Hypothalamus (tissue), 51 donors: ENCODE measurements at places on chromosomes 1 and 21.
A peak's percentile ranks its signal among the peaks of the same experiment; 100 is the strongest.

GRCh38 chr1:110300412-110301085, 38.6 kb upstream of the RBM15 start:
- DNase-seq: no peak

DNA sequence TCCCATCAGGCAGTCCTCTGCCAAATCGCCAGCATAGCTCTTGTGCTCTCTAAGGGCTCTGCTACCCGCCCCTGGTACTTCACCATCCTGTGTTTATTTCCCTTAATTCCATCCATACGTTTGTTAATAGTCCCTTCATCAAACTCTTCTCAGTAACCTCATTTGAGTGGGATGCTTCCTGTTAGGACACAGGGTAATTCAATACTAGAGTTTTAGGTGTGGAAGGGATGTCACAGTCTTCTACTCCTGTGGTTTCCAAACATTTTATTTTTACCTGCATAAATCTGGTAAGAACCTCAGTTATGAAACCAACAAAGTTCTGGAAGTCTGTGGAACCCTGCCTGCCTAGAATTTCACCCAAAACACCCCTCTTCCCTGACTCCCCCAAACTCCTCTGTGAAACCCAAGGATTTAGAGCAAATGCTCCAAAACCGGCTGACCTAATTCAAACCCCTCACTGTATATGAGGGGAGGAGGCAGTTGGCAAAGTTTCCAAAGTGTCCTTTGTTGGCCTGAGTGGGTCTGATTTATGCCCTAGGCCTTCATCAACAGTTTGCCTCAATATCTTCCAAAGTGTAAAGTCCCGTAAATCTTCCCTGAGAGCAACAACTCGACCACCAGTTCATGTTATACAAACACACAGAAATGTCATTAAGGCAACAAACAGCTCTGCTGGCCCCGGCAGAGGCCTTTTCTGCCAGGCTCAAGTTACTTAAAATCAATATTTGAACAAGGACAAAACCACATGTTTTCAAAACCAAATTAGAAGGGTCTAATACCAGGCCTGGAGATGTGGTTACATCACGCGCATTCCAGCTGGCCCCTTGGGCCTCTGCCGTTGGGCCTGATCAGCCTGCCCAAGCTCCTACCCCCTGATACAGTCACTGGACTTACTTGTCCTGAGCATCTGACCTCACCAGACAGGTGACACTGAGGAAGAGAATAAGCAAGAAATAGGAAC, 82.4 kb upstream of the FGGY start:
- no peak for DNase-seq

DNA sequence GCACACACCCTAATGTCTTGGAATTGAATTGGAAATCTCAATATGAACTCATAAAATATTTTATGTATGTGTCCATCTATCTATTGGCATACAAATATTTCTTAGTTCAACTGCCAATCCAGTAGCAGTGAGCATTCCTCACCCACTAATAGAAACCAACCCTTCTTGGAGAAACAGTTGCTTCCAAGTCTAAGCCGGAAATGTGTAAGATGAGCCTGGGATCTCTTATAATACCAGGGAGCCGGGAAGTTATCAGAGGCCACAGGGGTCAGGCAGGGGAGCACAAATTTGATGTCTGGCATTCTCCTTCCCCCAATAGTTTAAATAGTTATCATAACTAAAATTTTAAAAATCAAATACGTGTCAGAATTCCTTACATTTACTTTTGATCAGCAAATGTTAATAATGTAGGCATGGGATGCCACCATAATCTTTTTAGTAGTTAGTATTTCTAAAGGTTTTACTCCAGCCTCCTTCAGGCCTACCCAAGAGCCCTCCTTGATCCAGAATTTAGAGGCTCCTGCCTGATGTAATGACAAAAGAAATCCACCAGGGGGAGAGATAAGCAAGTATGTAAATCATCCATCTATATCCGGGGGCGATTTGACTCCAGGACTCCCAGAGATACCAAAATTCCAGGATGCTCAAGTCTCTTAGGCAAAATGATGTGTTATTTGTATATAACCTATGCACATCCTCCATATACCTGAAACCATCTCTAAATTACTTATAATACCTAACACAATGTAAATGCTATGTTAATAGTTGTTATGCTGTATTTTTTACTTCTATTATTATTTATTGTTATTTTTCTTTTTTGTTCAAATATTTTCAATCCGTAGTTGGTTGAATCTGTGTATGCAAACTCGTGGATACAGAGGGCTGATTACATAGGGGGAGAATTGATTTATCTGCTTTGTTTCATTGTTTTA, 218.7 kb upstream of the COA6 start:
- DNase-seq: no peak

GRCh38 chr1:169266133-169266532, 101.5 kb downstream of the NME7 start:
- no peak for DNase-seq

DNA sequence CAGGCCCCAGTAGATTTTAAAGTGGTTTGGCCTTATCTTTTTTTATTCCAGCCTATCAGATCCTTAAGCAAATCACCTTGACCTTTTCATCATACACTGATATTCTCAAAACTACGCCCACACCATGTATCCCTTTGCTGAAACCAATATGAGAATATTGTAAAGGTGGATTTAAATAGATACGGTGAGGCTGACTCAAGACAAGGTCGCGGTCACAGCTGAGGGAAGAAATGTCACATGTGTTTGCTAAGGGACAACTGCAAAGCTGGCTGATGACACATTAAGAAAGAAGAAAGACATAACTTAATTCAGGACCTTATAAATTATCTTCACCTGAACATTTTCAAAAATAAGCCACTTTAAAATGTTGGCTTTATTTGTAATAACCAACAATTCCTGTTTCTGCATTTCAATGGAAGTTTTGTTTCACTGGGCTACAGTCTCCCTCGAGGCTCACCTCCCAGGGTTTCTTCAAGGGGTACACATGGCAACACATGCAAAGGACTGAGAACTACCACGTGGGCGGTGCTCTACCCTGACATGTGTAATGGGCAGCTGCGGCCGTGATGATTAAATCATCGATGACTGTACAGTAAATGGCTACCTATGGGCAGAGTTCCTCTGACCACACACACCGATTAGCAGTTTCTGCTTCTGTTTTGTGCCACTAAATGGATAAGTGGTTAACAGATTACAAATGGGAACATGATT, 189.5 kb downstream of the SIPA1L2 start:
- no peak for DNase-seq

DNA sequence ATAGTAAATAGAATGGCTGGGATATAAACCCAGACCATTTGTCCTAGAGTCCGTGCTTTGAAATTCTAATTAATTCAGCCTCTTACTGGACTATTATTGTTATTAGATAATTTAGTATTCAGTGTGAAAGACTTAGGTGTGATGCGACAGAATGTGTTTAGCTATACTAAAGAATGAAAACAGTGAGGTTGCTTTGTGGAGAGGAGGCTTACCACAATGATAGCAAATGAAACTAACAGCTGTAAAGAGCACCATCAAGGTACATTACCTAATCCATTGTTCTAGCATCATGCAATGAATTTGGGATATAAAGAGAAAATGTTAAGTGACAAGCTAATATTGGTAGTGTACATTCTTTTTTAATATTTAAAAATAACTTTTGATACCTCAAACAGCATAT, 911.1 kb downstream of the KCNT2 start:
- DNase-seq: no peak

DNA sequence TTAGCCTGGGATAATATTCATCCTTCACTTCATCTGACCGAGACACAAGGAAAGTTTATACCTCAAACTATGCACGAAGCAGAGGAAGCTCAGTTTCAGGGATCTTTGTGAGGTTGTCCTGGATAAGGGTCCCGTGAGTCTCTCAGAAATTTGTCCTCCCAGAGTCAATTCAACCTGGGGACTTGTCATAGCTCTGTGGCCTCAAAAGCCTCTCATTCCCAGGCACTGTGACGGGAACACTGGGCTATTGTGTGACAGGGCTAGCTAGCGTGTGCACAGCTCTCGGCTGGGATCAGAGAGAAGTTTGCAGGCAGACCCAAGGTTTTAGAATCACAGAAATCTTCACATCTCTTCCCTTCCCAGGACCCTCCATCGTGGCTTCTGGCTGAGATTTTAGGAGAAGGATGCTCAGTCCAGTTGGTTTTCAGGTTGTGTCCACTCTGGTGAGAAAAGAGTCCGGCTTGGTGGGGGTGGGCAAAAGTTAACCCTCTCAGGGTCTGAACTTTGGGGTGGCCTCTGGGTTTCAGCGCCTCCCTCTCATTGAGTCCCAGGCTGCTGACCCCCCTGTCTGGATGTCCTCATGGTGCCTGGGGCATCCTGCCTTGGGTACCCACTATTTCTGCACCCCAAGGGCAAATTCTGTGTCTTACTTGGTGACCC, 20.4 kb upstream of the LBR start:
- no peak for DNase-seq

- peak; percentile 66 for DNase-seq
Observed at GRCh38 chr1:56578138-56578962, 1.0 kb downstream of the PLPP3 start.

GRCh38 chr1:22705586-22705985, 5.1 kb upstream of the EPHB2 start:
- no peak for DNase-seq

DNA sequence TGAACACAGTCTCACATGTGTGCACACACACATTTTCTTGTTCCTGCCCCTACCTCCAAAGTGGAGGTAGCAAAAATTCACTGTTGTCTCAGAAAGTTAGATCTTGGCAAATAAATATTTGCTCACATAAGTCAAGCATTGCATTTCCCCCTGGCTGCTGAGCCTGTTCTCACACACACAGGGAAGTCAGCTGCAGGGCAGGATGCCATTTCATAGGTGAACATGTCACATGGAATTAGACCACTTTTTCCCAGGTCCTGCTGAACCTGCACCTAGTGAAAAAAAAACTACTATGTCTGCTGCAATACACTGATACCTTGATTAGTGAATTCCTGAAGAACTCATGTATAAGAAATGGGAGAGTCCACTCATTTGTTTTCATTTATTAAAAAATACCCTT, 5.3 kb upstream of the CD55 start:
- DNase-seq: no peak

DNA sequence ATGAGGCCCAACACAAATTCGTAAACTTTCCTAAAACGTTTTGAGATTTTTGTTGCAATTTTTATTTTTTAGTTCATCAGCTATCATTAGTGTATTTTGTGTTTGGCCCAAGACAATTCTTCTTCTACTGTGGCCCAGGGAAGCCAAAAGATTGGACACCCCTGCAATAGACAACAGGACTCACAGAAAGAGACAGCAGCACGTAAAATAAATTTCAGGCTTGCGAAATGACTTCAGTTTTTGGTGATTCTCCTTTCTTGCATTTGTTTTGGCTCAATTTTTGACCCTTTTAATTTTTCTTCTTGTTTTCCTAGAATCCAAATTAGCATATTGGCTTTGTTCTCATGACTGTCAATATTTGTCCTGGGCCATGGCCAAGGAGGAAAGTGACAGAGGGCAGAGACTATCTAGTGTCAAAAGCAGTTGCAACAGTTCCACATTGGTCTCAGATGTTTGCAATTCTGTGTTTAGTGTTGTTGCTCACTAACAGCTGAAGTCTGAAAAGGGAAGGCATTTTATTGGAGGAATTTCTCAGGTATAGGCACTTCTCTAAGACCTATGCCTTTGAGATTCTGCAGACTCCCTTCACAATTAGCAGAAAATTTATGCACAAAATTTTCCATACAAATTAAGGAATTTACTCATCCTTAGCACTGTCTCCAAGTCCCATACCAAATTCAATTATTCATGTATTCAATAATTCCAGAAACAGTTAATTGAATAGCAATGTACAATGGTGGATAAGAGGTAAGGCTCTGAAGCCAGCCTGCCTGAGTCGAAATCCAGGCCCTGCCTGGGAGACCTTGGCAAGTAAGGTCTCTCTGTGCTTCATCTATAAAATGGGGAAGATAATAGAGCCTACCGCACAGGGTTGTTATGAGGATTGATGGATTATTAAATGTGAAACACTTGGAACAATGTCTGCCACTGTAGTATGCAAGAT, 160.9 kb upstream of the IVNS1ABP start:
- no peak for DNase-seq

DNA sequence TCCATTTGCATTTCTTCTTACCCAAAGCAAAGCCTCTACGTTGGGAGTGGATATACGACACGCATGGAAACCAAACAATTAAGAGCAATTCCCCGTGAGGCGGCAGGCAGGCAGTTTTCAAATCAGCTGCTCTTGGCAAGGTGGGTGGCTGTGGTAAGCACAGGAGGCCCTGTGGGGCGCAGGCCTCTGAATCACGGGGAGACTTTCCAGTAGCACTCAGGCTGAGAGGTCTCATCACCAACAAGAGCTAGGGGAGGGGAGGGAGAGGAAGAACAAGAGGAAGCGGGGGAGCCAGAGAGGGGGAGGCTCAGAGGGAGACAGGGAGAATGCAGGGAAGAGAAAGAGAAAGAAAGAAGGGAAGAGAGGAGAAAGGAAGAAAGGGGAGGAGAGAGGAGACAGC, 56.4 kb downstream of the MT1HL1 start:
- DNase-seq: no peak

GRCh38 chr1:243718893-243719292, 131.2 kb downstream of the AKT3 start:
- no peak for DNase-seq

DNA sequence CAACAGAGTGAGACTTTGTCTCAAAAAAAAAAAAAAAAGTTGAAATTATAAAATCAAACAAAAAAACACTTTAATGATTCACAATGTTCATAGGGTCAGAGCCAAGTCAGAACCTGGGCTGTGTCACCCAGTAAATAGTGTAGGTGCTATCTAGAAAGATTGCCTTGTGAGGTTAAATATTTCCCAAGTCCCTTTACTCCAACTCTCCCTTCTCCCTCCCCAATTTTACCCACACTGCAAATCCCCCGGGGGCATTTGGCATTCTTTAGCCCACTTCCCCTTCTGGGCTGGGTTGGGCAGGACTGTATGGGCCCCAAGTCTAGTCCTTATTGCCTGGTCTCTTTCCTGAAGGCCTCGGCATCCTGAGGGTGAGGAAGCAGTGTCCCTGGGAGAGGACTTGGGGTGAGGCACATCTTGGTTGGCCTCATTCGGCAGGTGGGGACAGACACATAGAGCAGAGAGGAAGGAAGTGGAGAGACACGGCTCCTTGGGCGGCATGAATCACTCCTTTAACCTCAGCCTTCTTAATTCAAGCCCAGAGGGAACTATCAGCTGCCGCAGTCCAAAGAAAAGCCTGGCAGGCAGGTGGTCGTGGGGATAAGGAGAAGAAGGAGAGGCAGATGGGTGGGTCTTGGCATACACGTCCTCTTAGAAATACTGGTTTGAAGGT, 8.2 kb downstream of the ADORA1 start:
- no peak for DNase-seq

GRCh38 chr1:33654267-33654834, 181.9 kb downstream of the ZSCAN20 start:
- no peak for DNase-seq

GRCh38 chr21:28325618-28326017, 667.1 kb downstream of the LTN1 start:
- DNase-seq: no peak
